Retinal pigment epithelial cell (primary cell): ENCODE measurements at places on chromosomes 11 and 22.
A peak's percentile ranks its signal among the peaks of the same experiment; 100 is the strongest.

DNA sequence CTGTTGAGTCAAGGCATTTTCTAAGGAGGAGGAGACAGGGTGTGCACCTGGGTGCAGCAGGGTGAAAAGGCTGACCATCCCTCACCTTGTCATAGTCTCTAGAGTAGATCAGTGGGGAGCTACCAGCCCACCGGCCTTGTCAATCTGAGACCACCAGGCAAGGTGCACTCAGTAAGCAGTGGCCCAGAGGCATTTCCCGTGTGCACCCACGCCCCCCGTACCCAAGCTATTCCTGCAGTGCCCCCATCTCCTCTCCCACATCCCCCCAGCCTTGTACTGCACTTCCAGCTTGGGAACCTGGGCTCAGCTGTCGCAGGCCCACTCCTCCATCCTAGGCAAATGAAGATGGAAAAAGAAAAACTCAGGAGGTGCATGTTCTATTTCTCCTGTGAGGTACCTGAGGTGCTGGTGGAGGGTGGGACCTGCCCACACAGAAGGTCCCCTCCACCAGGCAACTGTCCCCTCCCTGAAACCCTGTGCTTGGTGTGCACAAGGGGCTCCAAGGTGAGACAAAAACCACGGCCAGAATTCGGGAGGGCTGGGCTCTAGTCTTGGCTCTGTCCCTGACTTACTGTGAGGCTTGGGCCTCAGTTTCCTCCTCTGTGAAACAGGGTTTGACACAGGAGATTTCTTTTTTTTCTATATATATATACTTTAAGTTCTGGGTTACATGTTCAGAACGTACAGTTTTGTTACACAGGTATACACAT is 8.4 kb downstream of the P2RY2 start:
- no peak for DNase-seq

- DNase-seq: no peak
Measured at GRCh38 chr11:10701982-10702381, 8.4 kb upstream of the IRAG1 start.

DNA sequence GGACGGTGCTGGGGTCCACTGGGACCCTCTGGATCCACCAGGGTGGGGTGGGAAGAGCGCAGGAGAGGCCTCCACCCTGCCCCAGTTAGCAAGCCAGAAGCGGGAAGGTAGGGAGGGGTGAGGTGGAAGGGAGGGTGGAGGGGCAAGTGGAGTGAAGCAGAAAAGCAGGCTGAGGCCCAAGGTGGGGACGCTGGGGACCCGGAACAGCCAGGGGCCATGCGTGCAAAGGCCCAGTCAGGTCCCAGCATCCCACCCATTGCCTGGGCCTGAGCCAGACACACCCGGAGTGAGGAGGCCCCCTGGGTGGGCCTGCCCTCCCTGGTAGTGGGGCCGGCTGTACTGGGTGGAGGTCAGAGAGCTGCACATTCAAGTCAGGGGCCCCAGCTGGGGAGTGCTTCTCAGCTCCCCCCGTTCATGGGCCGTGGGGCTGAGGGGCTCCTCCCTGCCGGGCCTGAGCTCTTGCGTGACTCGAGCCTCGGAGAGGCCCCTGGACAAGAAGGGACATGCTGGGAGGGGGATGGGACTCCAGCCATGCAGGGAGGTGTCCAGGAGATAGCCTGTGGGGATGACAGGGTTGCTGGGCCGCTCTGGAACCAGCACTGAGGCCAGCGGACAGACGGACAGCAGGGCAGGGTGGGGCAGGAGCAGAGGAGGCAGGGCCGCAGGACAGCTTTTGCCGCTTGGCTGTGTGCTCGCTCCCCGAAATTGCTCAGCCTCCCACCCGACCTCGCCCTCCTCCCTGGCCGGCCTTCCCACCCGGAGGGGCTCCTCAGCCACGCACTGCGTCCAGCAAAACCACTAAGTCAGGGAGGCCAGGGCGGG is 7.7 kb downstream of the TNNT3 start:
- no peak for DNase-seq

DNA sequence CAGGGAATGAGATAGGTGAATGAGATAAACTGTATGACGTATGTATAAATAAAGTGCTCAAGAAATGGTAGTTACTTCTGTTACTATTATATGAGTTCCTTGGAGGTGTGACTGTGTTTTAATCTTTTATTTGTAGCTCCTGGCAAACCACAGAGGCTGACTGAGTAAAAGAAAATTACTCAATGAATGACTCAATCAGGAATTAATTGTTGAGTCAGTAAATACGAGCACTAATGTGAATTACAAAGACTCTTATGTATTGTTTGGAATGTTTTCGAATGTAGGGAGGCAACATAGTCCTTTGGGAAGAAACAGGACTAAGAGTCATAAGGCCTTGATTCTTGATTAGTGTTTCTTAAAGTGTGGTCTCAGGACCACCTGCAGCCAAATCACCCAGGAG is 51.1 kb upstream of the BLID start:
- DNase-seq: peak; percentile 91

GRCh38 chr11:95175818-95176380 is 55.1 kb downstream of the SESN3 start:
- no peak for DNase-seq

DNA sequence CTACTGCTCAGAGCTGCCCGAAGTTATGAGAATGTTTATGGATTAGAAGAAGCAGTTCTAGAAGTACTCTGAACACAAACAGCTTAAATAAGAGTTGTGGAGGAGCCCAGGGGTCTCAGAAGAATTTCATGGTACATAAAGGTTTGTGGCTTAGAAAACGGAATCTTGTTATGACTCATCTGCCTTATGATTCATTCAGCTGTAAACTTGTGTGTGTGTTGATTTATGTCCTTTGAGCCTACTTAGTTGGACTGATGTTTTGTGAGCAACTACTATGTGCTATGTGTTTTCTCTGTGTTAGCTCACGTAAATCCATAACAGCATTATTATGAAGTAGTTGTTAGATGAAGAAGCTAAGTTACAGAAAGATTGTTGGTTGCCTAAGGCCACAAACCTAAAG is 203.7 kb downstream of the PGR start:
- DNase-seq: peak; percentile 25

GRCh38 chr22:46854125-46854870 is 91.8 kb downstream of the TBC1D22A start:
- no peak for DNase-seq

- no peak for DNase-seq
Measured at GRCh38 chr11:129291546-129291945, 84.1 kb upstream of the BARX2 start.

DNA sequence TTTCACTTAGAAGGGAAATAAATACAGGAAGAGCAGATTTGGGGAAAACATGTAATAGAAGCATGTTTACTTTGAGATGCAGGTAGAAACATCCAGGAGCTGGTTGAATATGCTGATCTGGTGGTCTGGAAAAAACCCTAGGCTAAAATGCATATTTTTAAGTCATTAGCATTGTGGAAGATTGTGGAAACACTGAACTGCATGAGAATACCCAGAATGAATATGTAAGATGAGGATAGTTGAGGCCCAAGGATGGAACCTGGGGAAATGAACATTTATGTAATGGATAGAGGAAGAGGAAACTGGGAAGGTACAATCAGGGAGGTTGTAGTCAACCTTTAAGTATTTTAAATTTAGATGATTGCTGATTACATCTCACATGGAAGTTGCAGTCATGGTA is 269.4 kb downstream of the DDX10 start:
- no peak for DNase-seq

- no peak for DNase-seq
Measured at GRCh38 chr11:26994631-26995095, 751 bp downstream of the FIBIN start.

GRCh38 chr11:117918366-117919255 is 10.6 kb downstream of the TMPRSS13 start:
- DNase-seq: no peak

DNA sequence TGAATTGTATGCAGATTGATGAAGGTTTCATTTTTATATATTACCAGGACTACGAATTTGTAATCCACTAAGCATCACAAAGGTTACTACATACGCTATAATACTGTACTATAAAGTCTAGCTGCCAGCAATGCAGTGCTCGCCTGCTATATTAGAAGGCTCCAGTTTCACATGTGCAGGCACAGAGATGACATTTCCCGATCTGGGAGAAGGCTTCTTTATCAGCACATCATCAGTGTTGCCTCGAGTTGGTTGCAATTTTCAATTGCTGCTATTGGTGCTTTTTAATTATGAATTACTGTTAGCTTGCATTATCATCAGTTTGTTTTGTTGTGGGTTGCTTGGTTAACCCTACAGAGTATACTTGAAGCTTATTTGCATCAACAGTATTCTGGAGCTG is 143.2 kb upstream of the TEAD1 start:
- DNase-seq: no peak

GRCh38 chr11:17564687-17565042 is 17.6 kb downstream of the OTOG start:
- DNase-seq: no peak
